ENCODE measurements at places on chromosomes 3 and 15. TPM values are rescaled to one million over a fixed set of nuclear protein-coding genes. Genes with fewer than 3 reads are reported as not detected.
A peak's percentile ranks its signal among the peaks of the same experiment; 100 is the strongest.

The CATSPER2 gene
- 2.5 TPM for polyA plus RNA-seq

The CPN2 gene
- not detected for polyA plus RNA-seq

DNA sequence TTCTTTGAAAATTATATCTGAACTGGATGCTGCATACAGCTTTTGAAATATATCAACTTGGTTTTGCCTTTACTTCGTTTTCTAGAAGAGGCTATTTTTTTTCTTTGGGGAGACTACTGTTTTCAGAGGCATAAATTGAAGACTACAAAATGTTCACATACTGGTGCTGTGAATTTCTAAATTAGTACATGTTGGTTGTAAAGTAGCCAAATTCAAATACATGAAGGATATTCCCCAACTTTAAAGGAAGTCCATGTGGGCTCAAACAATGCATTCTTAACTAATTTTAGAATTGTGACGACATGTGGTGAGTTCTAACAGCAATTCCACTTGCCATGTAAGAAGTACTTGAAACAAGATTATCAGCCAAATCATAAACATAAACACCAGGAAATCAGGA, 295.7 kb downstream of the TUSC7 start:
- DNase-seq, result no peak

The CHRFAM7A gene
- polyA plus RNA-seq, result 0.44 TPM

The KNG1 gene
- not detected for polyA plus RNA-seq

DNA sequence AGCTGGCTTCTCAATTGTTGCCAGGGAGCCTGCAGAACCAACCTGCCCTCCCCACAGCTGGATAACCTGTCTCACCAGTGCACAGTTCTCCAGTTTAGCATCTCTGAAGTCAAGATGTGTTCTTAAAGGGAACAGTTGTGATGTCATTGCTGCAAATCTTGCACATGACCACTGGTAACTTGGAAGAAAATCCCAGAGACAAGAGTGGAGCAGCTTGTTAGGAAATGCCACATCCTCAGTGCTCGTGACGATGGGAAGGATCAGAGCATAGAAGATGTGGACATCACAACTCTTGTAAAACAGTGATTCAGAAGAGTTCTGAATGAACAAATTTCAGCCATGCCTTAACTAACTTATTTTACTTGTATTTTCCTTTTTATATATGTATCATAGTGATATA, 36.1 kb upstream of the LIMD1 start:
- no peak for DNase-seq

The PTPN9 gene
- 34.8 TPM for polyA plus RNA-seq

The CLDN11 gene
- 254 TPM for polyA plus RNA-seq

DNA sequence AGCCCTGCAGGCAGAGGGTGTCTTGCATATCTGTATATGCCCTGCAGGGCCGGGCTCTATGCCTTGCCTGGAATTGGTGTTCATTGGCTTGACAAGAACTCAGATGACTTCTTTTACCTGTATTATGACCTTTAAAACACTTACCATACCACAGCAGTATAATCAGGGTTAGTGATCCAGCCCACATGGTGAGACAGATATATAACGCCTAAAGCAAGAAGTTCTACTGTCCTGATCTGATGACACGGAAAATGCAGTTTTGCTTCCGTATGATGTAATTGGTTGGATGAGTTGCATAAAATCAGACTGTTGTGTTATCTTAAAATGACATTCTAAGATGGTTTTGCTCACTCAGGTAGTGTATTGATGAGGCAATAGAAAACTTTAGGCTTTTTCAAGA, 9.4 kb downstream of the CCDC174 start:
- DNase-seq, result no peak

The CISH gene
- polyA plus RNA-seq, result 21.9 TPM

DNA sequence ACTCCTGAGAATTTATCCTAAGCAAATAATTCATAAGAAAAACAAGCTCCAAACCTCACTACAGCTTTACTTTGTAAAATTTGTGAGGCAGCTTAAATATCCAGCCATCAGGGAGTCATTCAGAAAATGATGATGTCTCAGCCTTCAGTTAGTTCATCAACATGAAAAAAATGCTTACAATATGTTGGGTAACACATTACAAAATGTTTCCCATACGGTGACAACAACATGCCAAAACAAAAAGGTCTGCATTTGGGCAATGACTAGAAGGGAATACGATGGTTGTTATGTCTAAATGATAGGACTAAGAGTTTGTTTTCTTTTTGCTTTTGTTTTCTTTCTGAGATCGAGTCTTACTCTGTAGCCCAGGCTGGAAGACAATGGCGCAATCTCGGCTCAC, 47.0 kb upstream of the CFAP161 start:
- DNase-seq, result no peak

DNA sequence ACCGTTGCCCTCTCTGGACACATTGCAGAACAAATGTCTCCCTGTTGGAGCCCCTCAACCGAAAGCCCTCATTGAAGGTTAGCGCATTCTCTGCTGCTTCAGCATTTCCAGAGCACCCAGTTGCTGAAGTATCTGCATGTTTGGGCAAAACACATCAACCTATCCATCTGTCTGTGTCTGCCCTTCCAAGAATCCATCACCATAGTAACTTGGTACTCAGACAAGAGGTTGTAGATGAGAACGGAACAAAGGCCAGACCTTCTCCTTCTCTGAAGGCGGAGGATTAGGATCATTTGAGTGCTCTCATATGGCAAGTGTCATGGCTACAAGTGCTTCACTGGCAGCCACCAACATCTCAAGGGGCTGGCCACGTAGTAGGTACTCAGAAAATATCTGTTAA, 23.1 kb upstream of the RHO start:
- no peak for DNase-seq

- DNase-seq, result no peak
Measured at GRCh38 chr3:9721015-9721699, 10.4 kb upstream of the BRPF1 start.

DNA sequence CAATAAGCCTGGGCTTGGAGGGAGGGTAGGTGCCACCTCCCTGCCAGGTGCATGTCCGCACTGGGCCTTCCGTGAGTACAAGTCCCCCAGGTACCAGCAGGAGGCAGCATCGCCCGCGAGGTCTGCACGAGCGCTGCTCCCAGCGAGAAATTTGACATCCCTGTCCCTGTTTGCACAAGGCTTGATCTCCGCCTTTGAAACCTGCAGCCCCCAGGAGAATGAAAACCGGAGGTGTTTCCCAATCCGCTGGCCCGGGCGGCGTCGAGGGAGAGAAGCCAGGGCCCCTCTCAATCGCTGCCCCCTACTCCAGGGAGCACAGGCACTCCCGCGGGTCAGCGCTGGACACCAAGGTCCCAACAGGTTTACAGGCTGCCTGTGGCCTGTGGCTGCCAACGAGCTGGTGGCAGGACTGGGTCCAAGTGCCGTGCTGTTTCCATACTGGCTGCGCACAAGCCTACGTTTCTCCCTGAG, 961 bp downstream of the HAPLN3 start:
- no peak for DNase-seq

DNA sequence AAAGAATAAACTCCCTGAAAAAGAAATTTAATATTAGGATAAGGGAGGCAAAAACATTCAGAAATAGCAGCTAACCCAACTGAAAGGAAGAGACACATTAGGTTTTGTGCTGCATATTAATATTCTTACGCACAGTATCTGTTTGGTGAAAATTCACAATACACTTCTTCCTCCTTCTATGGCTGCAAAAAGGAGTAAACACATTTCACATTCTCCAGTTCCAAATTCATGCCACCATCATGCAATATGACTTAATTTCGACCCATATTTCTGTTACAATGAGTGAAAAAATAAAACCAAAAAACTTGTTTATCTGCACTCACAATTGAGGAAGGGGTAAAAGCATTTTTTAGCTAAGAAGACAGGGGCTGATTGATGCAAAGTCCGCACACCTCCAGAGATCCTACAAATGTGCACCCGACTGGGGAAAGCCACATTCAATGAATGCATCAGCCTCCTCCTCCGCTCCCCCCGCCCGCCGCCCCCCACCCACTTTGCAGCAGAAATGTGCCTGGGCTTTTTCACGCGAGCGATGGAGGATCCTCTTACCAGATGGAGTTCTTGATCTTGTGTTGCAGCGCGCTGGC, 1.0 kb downstream of the RFX7 start:
- DNase-seq, result no peak

GRCh38 chr3:169218314-169218983, 445.1 kb downstream of the MECOM start:
- no peak for DNase-seq

- DNase-seq, result no peak
Measured at GRCh38 chr3:172018364-172018763, 21.0 kb upstream of the FNDC3B start.

DNA sequence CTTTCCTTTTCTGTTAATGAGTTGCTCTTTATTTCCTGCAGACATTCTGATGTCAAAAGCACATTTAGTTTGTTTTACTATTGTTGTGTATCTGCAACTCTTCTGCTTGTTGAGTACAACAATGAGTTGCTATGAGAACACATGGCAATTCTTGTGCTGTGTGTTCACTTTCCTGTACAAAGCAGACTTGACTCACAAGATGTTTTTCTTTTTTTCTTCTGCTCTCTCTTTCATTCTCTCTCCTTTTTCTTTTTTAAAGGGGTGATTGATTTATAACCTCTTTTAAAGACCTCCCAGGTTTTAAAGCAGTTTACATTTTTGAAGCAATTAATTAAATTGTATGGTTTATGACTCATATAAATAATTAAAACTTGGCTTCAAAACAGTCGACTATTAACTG, 31.6 kb upstream of the ABHD10 start:
- DNase-seq, result no peak

The CDHR4 gene
- 0.16 TPM for polyA plus RNA-seq

GRCh38 chr3:127706785-127707351, 34.1 kb downstream of the ABTB1 start:
- DNase-seq, result peak; percentile 5

GRCh38 chr3:120555657-120556509, 40.3 kb upstream of the NDUFB4 start:
- DNase-seq, result peak; percentile 50

- DNase-seq, result no peak
Measured at GRCh38 chr3:129358772-129359371, 69.6 kb downstream of the EFCAB12 start.

The RBM5 gene
- 123 TPM for polyA plus RNA-seq

- no peak for DNase-seq
Measured at GRCh38 chr3:188019727-188020126, 134.2 kb upstream of the LPP start.

- no peak for DNase-seq
Measured at GRCh38 chr15:58016581-58017175, 48.8 kb downstream of the ALDH1A2 start.

- no peak for DNase-seq
Measured at GRCh38 chr15:39591141-39591895, 10.4 kb downstream of the THBS1 start.

GRCh38 chr3:157844800-157845565, 261.2 kb downstream of the SHOX2 start:
- DNase-seq, result no peak

DNA sequence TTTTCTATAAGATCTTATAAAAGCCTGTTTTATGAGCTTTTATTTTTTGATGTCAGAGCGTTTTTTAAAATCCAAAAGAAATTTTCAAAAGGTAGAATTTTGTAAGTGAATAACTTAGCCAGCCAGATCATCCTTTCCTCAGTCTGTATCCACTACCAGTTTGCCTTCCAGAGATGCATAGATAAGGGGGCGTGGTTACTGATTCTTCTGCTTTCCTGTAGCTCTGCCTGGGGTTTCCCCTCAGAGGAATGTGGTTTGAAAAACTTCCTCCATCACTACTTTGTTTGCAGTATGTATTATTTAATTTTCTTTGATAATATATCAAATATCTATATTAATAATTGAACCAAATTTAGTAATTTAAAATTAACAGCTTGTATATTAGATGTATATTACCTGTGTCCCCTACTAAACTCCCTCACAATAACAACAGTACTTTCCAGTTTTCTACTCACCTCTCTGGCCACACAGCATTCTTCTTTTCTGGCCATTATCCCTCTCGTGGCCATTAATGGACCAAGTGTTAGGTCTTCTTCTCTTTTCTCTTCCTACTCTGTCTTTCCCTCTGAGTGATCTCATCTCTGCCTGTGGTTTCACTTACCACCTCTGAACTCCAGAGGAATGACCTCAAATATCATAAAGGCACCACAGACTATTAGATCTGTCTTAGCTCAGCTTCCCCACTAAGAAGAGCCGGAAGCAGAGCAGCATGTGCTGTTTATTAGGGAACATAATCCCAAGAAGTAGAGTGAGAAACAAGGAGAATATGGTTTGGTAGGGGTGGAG, 239.7 kb downstream of the UBE2E2 start:
- DNase-seq, result no peak

GRCh38 chr3:17456046-17456445, 286.4 kb downstream of the TBC1D5 start:
- DNase-seq, result no peak

GRCh38 chr15:93603550-93603949, 514.5 kb upstream of the RGMA start:
- DNase-seq, result no peak

The SLC28A2 gene
- polyA plus RNA-seq, result 0.06 TPM

The P2RY1 gene
- polyA plus RNA-seq, result 5.3 TPM

The PTPN23 gene
- 18.3 TPM for polyA plus RNA-seq

The GPR171 gene
- polyA plus RNA-seq, result 0.21 TPM

DNA sequence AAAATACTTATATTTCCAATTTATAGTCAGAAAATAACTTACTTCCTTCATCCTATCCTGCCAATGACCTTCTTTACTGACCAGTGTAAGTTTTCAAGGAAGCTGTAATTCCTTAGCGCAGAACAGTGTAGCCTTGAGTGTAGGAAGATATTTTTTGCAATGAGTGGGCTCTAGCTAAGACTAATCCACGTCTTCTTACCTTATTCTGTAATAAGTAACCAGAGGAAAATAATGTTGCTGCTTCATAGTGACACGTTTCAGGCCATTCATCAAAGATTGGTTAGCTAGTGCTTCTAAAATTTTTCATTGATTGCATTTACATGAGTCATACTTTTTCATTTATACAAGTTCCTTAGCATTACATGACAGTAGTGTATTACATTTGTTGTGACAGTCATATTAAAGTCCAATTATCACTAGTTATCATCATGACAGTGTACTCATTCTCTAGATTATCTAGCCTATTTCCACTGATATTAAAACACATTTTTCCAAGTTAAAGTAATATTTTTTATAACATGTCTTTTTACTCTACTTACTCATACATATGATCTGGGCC, 403.8 kb upstream of the EPHA3 start:
- DNase-seq, result no peak

The GABRG3 gene
- polyA plus RNA-seq, result 0.01 TPM

DNA sequence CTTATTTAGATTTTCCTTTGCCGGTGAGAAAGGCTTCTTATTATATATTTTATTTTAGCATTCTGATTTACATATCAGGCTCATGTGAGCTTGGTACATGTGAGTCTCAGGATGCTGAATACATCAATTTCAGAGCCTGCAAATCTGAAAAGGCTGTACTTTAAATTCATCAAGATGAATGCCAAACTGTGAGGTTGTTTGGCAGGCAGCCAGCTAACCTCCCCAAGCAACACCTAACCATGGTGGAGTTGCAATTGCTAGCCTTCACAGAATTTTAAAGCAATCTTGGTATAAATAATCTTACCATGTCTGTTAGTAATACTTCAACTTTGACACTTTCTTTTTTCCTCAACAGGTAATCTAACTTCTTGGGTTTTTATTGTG, 252.5 kb downstream of the CDIN1 start:
- DNase-seq, result no peak

- DNase-seq, result no peak
Measured at GRCh38 chr3:78420611-78421010, 1347.2 kb downstream of the ROBO1 start.

GRCh38 chr3:188084752-188085583, 69.0 kb upstream of the LPP start:
- DNase-seq, result no peak

The EPHB3 gene
- polyA plus RNA-seq, result 7.3 TPM

Data from ovary (tissue), 10 donors.